Fibroblast of skin of back (primary cell): ENCODE measurements at places on chromosomes 12 and 14.
A peak's percentile ranks its signal among the peaks of the same experiment; 100 is the strongest.

DNA sequence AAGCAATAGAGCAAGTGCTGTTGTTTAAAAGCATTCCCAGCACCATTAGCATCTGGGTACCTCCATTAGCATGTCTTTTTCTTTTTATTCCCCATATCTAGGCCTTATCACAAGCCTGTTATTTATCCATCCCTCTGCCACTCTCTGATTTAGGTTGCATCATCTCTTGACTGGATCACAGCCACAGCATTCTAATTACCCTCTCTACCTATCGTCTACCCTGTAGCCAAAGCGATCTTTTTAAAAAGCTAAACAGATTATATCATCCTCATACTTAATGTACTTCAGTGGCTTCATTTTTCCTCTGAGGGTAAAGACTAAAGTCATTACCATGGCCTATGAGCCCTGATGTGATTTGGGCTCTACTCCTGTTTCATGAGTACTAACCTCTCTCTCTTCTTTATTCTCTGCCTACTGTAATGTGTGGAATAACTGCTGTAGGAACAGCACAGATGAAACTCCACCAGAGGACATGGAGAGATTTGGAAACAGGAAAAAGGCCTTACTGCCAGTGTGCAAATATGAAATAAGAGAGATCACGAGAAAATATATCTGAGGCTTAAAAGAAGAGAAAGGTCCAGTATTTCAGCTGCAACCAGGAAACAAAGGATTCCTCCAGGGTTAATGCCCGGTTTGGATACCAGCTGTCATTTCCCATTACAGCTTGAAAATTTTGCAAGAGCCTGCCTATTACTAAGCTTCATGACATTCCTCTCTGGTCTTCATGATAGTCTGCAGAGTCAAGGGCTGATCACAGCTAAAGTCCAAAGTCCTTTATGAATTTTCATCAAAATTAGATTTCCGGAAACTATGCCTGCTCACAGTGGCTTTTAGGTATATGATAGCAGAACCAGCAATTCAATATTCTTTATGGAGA is 422.5 kb upstream of the PDE3A start:
- peak; percentile 77 for DNase-seq

- DNase-seq, result no peak
Observed at GRCh38 chr14:44989497-44990440, 27.8 kb downstream of the TOGARAM1 start.

DNA sequence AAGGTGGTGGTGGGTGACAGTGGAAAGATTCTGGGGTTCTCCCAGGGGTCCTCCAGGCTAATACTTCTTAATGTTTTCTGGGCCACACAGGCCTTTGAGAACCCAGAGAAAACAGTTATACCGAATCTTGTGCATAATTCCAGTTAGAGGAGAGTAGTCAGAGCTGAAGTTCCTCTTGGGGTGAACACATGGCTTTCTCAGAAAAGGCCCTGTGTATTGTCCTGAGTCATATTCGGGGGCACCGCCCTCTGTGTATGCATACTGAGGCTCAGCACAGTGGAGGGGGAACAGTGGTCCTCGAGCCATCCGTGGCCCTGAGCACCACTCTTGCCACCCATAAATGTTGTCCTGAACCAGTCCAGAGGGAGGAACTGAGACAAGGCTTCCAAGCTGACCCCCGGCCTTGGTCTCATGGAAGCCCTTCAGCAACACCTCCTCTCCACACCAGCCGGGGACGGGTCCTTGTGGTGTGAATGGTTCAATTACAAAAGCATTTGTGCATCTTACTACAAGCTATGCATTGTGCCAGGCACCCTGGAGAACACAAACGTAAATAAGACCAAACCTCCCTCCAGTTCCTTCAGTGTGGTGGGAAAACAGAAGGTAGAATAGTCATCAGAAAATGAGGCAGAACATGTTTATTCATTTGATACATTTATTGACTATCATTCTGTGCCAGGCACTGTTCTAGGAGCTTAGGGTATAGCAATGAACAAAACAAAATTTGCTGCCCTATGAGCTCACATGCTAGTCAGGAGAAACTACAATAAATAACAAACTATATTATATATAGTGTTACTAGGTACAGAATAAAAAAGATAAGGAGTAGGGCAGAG is 9.9 kb downstream of the DHRS2 start:
- DNase-seq, result no peak

GRCh38 chr14:103408491-103409155 is 23.4 kb downstream of the MARK3 start:
- DNase-seq, result no peak

- no peak for DNase-seq
Observed at GRCh38 chr12:57169969-57170368, 22.6 kb upstream of the LRP1-AS start.

- DNase-seq, result peak; percentile 42
Observed at GRCh38 chr14:52895000-52895399, 55.9 kb downstream of the FERMT2 start.

DNA sequence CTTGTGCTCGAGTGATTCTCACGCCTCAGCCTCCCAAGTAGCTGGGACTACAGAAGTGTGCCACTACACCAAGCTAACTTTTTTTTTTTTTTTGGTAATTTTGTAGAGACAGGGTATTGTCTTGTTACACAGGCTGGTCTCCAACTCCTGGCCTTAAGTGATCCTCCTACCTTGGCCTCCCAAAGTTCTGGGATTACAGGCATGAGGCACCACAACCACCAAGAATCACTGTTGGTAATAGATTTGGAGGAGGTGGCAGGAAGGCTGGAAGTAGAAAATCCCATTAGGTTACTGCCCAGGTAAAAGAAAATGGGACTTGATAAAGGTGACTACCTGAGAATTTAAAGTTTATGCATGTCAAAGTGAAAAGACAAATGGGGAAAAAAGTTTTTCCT is 1.4 kb upstream of the CDCA4 start:
- DNase-seq, result no peak

- DNase-seq, result peak; percentile 32
Observed at GRCh38 chr12:58588770-58589169, 331.5 kb downstream of the LRIG3 start.

DNA sequence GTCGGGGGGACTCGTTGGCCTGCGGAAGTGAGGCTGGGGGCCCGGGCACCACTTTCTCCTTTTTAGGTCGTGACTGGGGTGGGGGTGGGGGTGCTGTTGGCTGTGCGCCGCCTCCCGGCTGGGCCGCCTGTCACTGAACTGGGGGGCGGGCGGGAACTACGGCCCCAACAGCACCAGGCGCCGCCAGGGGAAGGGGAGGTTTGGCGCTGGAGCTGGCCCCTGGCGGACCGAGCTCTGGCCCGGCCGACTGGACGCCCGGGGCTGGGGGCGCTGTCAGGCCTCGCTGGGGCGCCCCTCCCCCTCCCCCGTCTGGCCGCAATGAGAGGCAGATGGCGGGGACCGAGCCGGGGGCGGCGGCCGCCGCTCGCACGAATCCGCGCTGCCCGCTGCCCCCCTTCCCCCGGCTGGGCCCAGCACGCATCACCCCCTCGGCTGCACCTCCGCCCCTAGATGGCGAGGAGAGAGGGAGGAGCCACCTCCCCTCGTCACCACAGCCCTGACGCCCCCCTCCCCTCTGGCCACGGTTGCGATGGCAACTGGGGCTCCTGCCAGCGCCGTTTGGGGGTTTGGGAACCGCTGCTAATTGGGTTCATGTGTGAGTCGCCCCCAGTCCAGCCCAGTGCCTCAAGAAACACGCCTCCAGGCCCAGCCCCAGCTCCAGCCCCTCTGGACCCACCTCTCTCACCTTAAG is 723 bp downstream of the NFATC4 start:
- peak; percentile 83 for DNase-seq

DNA sequence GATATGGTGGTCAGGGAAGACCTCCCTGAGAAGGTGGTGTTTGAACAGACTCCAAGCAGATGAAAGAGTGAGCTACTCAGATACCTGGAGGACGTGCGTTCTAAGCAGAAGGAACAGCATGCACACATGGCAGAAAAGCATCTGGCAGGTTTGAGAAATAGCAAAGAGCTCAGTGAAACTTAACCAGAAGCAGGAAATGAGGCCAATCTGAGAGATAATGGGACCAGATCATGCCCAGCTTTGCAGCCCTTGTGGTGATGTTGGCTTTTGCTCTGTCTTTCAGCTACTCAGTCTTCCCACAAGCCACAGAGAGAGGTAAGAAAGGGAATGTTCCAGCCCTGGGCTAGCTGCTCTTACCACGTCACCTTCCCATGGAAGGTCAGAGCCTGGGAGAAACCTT is 176.3 kb upstream of the GSC start:
- no peak for DNase-seq

DNA sequence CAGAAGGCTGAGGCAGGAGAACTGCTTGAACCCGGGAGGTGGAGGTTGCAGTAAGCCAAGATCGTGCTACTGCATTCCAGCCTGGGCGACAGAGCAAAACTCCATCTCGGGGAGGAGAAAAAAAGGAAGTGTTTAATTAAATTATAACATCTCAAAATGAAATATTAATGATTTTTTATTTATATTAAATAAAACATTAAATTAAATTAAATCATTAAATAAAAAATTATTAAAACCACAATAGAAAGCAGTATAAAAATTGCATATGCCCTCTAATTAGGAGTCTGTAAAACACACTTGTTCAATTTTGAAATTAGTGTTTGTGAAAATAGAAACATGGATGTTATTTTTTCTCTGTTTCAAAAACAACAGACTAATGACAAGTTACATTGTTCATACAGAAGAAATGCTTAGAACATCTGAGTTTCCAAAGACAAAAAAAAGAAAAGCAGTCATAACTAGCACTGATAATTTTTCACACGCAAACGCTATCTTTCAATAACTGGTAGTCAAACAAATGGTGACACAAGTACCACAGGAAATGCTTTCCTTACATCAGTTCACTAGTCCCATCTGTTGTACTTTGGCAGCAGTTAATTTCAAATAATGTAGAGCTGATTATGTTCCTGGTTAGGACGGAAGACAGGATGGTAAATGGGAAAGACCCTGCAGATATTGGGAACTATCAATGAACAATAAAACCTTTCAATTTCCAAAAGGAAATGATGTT is 54.9 kb downstream of the HECTD4 start:
- DNase-seq, result no peak

DNA sequence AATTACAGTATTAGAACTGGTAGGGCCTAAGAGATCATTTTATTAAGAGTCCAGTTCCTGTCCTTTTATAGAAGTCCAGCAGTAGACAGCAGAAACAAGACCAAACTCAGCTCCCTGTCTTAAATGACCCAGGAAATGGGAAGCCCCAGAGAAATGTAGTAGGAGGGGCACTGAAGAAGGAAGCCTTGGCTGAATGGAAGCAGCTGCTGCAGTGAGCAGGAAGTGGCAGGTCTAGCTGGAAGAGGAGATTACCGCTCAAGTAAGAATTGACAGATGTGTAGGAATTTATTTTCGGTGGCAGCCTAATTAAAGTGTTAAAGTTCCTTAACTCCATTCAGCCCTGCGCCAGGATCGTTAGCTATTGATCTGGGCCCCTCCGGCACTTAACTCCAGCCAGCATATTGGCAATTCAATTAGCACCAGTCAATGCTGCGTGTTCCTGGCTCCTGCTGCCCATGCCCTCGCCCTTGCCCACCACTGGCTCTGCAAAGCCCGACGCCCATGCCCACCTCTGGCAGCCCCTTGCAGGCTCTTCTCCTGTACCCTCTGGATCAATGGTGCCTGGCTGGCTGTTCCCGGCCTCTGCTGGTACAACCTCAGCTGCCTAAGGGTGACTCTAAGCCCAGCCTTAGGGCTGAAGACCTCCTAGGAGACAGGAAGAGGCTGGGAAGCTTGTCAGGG is 21.1 kb downstream of the ZFHX2 start:
- no peak for DNase-seq

- DNase-seq, result no peak
Observed at GRCh38 chr14:95339301-95339865, 19.7 kb upstream of the CLMN start.

GRCh38 chr12:113424915-113425823 is 3.0 kb downstream of the SDSL start:
- peak; percentile 44 for DNase-seq

DNA sequence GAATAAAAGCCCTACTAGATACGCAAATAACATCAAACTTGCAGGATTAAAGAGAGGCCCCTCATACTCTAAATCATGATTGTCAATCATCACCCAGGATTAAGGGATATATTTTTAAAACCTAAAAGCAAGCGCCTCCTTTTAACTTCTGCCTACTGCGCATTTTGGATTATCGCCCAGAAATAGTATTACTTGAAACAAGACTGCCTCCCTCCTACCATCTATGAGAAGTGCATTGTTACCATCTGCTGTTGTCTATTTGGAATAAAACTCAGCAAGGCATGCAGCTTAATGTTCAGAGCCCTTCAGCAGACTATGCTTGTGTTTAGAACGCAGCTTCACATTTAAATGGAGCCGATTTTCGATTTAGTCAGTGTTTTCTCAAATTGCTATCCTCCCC is 79.6 kb downstream of the EXOC5 start:
- DNase-seq, result peak; percentile 23

- no peak for DNase-seq
Observed at GRCh38 chr12:5459051-5459782, 27.3 kb downstream of the NTF3 start.

DNA sequence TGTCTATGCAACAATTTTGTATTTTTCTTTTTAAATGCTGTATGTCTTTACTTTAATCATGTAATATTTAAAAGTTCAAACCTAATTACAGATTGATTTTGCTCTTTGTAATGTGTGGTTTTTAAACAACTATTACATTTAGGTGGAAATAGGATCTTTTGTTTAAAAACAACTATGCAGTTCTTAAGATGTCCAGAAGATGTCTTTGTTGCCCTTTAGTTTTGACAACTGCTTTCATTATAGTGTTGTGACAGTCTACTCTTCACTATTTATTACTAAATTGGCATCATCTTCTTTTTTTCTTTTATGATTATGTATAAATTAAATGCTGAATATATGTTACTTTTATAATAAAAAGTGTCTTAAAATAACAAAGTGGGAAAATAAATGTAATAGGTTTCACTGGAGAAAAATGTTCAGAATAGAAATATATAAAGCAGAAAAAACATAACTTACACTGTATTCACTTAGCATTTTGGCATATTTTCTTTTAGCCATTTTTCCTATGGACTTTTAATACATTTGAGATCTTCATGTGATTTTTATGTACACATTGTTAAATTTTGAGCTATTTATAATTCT is 27.1 kb upstream of the PCNX4 start:
- peak; percentile 25 for DNase-seq

DNA sequence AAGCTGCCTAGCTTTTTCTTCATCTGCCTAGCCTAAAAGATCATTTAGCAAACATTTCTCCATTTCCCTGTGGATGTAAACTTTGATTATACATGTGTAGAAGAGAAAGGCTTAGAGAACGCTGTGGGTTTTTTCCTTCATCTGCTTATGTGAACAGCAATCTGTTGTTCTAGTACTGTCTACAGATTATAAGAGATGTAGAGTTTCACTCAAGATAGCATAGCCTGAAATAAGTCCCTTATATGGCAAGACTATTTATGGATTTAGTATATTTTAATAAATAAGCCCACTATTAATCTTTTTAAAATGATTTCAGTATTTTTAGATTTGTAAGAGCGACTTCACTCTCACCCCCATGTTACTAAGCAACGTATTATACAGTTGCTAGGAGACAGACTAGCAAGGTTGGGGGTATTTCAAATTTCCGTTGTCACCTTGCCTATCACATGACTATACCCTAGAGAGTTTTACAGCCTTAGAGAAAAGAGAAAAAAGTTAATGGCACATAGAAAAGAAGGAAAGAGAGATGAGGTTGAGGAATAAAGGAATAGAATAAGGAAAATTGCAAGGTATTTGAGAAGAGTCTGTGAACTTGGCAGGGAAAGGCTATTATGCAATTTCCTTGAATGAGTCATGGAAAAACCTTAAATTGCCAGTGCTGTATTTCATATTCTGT is 12.2 kb upstream of the TUBA1A start:
- DNase-seq, result peak; percentile 77

- DNase-seq, result peak; percentile 80
Observed at GRCh38 chr12:2338991-2339431, 286.2 kb downstream of the CACNA1C start.
